Progenitor cell of endocrine pancreas (in vitro differentiated cells): ENCODE measurements at places on chromosomes 1 and 21. TPM values are rescaled to one million over a fixed set of nuclear protein-coding genes. Genes with fewer than 3 reads are reported as not detected.

DNA sequence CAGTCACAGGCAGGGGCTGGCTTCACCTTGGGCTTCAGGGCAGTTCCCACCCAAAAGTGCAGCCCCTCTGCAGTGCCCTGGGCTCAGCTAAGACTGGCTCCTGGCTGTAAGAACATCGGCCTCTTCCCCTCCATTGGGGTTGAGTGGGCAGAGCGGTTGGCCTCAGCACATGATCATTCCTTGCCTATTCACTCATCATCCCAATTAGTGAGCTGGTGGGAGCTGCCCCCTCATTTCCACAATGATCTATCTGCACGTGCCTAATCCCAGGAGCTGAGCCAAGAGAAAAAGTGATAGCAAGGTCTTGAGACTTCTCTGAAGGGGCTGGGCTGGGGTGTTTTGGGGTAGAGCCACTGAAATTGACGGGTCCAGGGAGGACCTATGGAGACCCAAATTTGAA lies 133.6 kb downstream of the SYF2 start:
- no peak for DNase-seq

DNA sequence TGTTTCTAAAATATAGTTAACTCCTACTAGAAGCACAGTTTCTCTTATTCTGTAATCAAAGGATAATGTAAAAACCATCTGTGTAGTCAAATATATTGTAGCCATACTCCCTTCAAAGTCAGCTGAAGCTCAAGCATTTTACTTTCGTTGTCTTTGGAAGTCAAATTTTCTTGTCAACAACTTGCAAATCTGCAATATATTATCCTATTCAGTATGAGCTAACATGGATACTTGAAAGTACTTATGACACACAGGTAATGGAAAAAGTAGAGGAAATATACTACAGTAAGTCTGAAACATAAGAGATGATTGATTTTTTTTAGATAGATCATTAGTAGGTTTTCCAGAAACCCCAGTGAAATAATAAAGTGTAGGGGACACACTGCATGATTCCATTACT lies 121.5 kb downstream of the COL24A1 start:
- no peak for DNase-seq

DNA sequence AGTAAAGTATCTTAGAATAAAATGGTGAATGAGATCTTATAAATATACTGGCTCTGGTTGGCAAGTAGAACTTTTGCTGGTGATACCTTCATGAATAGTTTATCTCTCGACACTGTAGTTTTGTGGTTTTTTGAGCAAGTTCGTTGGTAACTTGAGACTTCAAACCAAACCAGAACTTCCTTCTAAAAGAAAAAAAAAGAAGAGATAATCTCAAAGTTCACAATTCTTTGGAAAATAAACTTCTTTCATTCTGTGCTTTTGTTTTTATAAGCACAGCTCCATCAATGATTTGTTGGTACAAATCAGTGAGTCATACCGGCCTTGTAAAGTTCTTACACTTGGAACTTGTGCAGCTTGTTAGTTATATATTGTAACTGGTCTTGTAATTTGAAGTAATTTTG lies 2.3 kb downstream of the HIPK1 start:
- DNase-seq, result no peak

DNA sequence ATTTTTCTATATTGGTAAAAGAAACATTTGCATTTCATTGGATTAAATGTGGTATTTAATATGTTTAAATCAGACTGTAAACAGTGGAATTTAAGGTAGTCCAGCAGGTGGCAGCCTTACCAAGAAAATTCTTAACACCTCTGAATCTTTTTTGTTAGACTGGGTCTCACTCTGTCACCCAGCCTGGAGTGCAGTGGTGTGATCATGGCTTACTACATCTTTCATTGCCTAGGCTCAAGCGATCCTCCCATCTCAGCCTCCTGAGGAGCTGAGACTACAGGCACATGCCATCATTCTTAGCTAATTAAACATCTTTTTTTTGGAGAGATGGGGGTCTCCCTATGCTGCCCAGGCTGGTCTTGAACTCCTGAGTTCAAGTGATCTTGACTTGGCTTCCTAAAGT lies 98.8 kb downstream of the RABGAP1L start:
- DNase-seq, result no peak

- no peak for DNase-seq
These were observed 11.1 kb upstream of the MSTO1 start for GRCh38 chr1:155598842-155599331.

GRCh38 chr1:218546314-218546713 lies 201.2 kb downstream of the TGFB2 start:
- DNase-seq, result no peak

DNA sequence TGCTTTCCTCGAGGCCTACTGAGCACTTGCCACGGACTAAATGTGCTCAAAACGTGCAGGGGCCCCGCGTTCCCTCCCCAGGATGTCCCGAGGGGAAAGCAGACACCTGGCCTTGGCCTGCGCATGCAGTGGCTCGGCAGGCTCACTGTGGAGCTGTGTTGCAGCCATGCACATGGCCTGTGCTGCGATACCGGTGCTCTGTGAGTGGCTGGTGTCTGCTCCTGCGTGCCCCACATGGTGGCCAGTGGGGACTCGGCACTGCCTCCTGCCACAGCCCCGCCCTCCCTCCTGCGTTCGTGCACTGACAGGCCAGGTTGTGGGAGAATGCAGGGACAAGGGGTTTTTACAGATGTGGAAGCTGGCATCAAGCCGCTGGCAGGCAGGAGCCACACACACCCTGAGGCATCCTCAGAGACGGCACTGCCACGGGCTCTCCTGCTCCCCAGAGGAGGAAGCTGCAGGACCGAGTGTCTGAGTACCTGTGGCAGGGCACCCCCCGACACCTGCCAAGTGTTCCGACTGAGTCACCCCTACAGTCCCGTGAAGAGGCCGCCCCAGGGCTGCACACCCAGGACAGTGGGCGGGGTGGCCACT lies 16.9 kb upstream of the PTTG1IP start:
- DNase-seq, result no peak

GRCh38 chr1:17122521-17123164 lies 3.4 kb upstream of the PADI2 start:
- DNase-seq, result no peak

DNA sequence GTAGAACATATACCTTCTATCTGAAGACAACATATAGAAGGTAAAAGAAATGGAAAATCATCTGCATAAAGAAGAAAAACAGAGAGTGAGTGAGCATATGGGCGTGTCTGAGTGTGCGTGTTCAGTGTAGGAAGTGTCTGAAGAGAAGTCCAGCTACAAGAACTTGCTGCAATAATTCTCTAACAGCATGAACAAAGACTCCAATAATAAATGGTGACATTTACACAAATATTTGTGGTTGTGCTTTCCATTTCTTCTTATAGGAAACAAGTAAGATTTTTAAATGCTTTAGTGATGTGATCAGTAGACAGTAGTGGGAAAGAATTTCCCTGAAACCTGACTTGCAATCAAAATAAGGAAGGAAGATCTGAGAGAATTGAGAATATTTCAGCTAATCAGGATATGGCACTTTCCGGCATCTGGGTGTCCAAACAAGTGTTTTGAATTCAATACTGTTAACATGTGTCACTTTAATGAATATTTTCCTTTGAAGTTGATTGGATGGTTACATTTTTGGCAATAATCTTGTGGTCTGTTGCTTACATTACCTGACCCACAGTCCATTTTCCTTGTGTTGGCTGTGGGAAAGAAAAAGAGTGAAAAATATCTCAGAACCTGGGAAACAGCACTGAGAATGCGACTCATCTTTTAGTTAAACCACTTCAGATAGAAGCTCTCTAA lies 154.0 kb downstream of the TGFB2 start:
- DNase-seq, result no peak

GRCh38 chr1:91724644-91725043 lies 161.3 kb downstream of the TGFBR3 start:
- DNase-seq, result no peak

DNA sequence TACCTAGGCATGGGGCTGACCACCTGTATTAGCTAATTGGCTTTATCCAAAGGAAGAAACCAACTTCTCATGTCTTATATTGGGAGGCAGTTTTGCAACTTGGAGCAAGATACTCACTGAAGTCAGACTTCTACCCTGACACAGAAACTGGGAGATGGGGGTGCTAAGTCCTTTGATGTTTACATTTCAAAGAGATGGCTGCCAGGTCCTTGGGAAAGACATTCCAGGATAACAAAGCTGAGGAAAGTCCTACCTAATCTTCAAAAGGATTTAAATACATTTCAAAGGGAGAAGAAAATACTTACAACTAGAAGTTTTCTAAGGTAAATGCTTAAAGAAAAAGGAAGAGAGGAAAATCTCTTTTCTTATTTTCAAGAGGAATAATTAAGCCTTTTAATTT lies 62.1 kb downstream of the FH start:
- no peak for DNase-seq

DNA sequence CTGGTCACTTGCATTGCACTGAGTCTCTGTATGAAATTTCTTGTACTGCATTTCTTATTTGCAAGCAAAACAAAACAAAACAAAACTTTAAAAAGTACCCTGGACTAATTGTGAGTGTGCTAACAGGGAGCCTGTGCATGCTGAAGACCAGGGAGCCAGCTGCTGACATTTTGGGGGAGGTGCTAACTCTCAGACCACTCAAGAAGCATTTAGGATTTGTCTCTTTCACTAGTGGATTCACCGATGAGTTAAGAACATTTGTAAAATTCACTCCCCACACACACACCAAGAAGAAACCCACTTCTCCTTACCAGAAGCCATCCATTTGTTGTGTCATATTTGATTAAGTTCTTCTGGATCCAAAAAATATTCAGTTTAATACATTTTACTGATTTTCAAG lies 95.7 kb upstream of the C1orf105 start:
- DNase-seq, result no peak

DNA sequence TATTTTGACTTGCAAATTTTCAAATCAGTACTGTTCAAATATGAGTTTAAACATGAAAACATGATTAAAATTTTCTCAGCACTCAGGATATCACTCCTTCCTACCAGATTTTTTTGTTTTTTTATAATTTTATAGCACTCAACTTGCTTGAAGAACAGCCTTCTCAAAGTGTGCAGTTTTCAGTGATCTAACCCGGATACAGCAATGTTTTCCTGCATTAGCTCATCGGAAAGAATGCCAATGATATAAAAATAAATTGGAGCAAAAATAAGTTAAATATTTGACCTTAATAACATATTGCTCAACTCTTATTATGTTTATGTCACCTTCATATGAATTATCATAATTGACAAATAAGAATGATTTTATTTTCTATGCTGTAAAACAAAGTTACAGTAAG lies 766.8 kb downstream of the USP25 start:
- DNase-seq, result no peak

DNA sequence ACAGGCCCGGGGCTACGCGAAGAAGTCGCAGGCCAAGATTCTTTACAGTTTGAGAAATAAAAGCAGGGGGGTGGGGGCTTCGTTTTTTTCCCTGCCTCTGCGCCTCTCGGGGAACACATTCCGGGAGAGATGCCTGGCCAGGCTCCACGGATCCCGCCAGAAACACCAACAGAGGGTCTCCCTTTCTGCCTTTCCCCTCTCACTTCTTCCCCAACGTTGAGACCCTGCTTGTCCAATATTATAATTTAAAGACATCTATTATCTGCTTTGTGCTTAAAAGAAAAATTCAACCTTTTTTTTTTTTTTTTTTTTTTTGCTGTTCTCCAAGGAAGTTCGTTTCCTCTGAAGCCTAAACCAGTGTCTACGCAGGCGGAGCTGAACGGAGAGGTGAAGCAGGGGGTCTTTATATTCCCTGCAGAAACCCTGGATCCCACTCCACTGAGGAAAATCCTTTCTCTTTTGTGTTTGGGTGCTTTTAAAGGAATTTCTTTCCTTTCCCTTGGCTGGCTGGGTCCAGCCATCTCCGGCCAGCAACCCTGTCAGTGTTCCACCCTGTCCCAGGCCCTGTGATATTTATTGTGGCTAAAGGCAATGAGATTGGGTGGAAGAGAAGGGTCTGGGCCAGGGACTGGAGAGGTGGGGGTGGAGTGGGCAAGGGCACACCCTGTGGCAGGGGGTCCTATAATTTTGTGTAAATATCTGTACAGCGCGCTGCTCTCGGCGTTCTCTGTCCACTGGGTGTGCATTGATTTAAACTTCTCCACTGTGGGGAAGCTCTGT lies 2.2 kb downstream of the FOXD2 start:
- DNase-seq, result no peak

DNA sequence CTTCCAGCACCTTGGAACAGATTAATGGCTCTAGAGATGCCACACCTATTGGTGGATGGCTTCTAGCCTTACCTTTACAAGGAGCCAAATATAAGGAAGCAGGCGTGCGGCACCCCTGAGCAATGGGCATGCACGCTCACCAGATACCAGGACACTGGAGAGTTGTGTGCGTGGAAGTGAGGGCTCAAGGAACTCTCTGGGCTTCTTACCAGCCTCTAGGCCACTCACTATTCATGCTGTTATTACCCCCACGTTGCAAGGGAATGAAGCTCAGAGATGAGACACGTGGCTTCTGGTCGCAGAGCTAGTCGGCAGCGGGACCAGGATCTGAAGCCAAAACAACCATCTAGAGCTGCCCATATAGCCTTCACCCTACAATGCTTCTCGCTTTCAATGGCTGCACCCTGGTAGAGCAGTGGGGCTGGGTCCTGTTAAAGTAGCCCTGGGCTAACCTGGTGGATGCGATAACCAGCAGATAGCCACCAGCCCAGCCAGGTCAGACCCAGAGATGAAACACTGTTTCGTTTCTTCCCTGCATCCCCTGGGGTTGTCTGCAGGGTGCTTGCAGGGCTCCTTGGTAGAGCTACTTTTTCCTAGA lies 396.4 kb upstream of the VAMP3 start:
- DNase-seq, result no peak

DNA sequence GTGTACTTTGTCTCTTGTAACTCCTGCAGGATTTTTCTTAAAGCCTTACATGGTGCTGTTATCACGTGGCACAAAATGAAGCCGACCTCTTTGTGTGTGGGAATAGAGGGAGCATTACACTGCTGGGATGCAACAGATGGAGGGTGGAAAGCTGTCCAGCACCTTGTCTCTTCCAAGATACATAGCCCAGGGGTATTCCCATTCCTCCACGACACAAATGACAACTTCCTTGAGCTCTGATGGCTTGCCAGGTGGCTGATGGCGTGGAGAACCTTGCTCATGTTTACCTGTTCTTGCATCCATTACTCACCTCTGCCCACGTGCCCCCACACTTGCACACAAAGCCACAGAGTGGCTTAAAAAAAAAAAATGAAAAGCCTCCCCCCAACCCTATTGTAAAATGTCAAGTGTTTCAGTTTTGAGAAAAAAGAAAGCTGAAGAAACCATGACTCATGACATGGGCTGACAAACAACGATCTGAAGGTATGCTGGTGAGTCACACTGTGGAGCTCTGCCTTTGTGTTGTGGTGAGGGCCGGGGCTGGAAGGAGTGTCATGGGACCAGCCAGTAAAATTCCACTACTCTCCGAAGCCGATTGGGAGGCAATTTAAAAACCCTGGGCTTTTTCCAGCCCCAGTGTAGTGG lies 32.0 kb upstream of the ATP5PO start:
- peak; percentile 22 for DNase-seq

DNA sequence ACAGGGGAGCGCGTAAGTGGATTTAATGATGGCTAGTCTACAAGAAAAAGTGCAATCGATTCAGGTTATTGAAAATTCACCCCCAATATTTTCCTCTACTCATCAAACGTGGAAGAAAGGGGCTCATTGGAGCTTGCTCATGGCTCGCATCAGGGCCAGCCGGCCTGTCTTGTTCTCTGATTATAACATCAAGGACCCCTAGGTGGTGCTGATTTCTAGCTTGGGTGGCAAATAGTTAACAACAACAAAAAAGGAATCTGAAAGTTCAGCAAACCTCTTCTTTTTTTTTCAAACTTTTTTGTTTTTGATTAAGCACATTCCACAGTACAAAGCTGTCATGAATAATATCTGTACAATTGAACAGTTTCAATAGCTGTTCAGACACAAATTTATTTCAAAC lies 35.8 kb upstream of the SOD1 start:
- no peak for DNase-seq

Gene CCDC30
- total RNA-seq, result 17.3 and 23.6 TPM in 2 replicates

Gene FAM229A
- total RNA-seq, result 15.0 and 17.3 TPM in 2 replicates

Gene PDZK1
- total RNA-seq, result 25.0 and 26.2 TPM in 2 replicates
